Chondrocyte (in vitro differentiated cells): ENCODE measurements at places on chromosomes 5 and 9. TPM values are rescaled to one million over a fixed set of nuclear protein-coding genes. Genes with fewer than 3 reads are reported as not detected.
A peak's percentile ranks its signal among the peaks of the same experiment; 100 is the strongest.

GRCh38 chr5:175557778-175558177 lies 79.4 kb downstream of the SFXN1 start:
- H3K36me3 ChIP-seq, result no peaks in the 10 kb centered on the region
- H3K4me3 ChIP-seq, result no peak overlapping the region
- DNase-seq, result no peak
- H3K27me3 ChIP-seq, result peaks cover 6% of the 10 kb centered on the region

DNA sequence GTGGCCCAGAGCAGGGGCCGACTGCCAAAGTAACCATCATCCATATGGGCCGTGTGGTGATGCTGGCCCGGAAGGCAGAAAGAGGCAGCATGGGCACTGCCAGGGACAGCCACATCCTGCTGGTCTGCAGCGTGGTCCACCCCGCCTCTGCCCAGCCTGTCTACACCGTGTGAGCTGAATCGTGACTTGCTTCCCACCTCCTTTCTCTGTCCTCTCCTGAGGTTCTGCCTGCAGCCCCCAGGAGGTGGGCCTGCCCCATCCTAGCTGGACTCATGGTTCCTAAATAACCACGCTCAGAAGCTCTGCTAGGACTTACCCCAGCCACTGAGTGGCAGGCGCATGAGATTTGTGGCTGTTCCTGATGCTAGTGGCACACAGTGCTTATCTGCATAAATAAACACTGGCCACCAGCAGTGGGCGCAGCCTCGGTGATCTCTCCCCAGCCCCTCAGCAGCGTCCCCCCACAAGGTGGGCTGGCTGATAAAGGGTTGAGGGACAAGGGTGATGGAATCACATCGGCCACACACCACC lies 22.6 kb upstream of the SUSD3 start:
- H3K4me3 ChIP-seq, result no peak overlapping the region
- no peaks in the 10 kb centered on the region for H3K36me3 ChIP-seq
- no peak overlapping the region for H3K27ac ChIP-seq
- DNase-seq, result peak; percentile 76

DNA sequence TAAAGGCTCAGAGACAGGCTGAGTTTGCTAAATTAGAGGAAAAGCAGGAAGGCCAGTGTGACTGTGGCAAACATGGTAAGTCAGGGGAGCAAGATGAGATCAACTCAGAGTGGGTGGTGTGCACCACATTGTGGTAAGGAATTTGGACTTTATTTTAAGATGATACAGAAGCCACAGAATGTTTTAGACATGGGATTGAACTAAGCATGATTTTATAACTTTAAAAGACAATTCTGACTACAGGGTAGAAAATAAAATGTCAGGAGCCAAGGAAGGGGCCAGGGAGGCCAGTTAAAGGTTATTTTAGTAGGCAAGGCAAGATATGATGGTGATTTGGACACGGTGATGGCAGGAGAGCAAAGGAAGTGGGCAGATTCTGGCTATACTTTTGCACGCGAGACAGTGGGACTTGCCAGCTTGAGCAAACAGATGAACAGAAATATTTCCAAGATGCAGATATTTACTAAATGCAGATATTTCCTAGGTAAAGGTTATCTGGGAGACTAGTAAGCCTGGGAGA lies 53.9 kb downstream of the TSSK1B start:
- H3K4me1 ChIP-seq, result peaks cover 31% of the 10 kb centered on the region
- no peaks in the 10 kb centered on the region for H3K27me3 ChIP-seq
- no peak overlapping the region for H3K27ac ChIP-seq

DNA sequence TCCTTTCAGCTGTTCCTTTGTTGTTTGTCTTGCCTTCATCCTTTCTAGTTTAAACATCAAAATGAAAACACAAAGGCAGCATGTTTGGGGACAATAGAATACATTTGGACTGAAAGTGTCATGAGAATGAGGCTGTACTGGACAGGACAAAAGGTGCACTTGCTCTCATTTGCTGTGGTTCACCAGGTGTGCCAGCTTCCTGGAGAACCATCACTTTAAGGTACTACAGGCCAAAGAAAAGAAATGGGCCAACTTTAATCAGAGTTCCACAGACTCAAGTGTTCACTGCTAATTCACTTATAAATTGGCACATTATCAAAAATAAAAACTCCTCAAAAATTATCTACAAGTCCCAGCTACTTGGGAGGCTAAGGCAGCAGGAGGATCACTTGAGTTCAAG lies 53.8 kb downstream of the ABHD17B start:
- H3K4me1 ChIP-seq, result no peaks in the 10 kb centered on the region
- DNase-seq, result no peak
- H3K36me3 ChIP-seq, result peaks cover 14% of the 10 kb centered on the region
- no peak overlapping the region for H3K27ac ChIP-seq
- no peaks in the 10 kb centered on the region for H3K27me3 ChIP-seq

GRCh38 chr5:172821340-172821985 lies 12.6 kb upstream of the ERGIC1 start:
- H3K27me3 ChIP-seq, result no peaks in the 10 kb centered on the region
- H3K4me1 ChIP-seq, result peaks cover 12% of the 10 kb centered on the region
- no peak overlapping the region for H3K4me3 ChIP-seq

Gene IDNK
- 1.8 to 2.3 TPM (median 2.1 TPM) in 3 replicates for total RNA-seq
